ENCODE measurements at places on chromosomes 4 and X.

DNA sequence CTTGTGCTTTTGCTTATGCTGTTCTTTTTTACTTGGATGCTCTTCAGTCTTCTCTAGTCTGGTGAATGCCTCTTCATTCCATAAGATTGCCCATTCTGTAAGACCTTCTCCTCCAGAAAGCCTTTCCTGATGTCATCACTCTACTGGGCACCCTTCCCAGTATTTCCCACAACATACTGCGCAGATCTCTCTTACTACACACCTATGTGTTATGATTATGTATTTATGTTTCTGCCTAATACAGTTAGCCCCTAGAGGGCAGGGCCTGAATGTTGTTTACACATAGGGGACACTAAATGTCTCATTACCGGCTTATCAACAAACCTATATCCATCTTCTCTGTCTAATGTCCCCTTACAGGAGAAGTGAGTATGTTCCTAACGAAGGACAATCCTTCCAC is 21.1 kb downstream of the AIFM1 start:
- DNase-seq, result no peak

- DNase-seq, result no peak
Measured at GRCh38 chrX:20309806-20310205, 43.1 kb upstream of the RPS6KA3 start.

DNA sequence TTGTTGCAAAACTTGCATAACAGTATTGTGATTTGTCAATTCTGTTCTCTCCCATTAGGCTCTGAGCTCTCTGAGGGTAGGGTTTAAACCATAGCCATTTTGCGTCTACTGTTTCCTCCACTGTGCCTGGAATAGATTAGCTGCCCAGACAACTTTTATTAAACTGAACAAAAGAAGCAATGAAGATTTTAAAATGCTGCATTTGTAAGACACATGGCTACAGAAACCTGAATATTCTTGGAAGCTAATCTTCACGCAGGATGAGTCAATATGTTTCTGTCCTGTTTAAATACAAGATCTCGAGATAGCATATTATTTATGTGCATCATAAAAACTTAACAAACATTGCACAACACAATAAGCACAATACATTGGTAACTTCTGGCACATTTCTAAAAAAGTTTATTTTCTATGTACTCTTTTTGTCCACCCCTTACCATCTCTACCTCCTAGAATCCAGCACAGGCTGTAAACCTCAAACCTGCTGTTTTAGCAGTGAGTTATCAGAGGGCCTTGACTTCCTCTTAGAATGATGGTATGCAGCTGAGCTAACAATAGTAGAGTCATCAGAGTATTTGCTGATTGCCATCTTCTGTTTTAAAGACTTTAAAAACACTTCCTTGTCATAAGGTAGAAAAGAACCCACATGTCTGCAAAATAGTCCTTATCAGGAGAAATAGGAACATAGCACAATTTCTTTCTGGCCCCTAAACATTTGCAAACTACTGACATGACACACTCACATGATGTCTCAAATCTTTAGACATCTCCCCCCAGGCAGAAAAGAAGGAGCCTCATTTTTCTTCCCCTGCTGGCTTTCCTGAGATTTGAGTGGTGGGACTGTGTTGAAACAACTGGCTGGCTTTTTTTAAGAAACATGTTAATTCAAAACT is 10.6 kb upstream of the CCNG2 start:
- DNase-seq, result no peak

GRCh38 chrX:39309018-39309635 is 507.9 kb downstream of the MID1IP1 start:
- no peak for DNase-seq

GRCh38 chr4:108118505-108118904 is 50.2 kb downstream of the LEF1 start:
- DNase-seq, result no peak

- no peak for DNase-seq
Measured at GRCh38 chrX:38878641-38879340, 77.5 kb downstream of the MID1IP1 start.

DNA sequence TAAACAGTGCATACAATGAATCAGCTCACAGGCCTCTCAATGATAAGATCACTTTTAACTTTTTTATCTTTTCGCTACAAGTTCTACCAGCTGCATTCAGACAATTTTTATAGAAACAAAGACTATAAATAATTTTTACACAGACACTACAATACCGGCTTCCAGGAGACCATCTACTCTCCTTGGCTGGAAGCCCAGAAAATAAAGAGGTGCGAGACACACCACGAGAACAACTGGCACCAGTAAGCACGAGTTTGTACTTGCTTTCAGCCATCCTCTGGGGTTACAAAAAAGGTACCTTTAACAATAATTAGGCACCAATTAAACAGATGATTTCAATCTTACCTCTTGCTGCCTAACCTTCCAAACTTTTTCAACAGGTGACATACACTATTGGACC is 11.2 kb upstream of the PRDX4 start:
- DNase-seq, result no peak

- no peak for DNase-seq
Measured at GRCh38 chr4:100593935-100594334, 76.1 kb upstream of the EMCN start.

- no peak for DNase-seq
Measured at GRCh38 chr4:106048250-106048971, 153.1 kb downstream of the NPNT start.

DNA sequence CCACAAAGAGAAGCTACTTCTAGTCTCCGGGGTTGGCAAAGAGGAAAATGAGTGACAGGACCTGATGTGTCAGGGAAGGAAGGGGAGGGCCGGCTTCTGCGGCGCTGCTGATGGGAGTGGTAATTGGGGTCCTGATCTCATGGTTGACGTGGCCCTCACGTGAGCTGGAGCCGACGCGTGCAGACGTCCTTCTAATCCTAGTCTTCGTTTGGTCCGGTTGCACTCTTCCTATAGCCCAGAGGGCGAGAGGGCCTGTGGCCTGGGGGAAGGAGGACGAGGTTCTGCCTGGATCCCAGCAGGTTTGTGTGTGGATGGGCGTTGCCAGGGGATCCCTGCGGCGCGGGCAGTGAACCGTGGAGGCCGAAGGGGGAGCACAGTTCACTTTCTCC is at the start of gene ARMCX1:
Gene ARMCX1 (plus strand): TSS at position 186 of the 389 bp plus-strand sequence. CDS start 2,384 bp downstream, outside the sequence.
- DNase-seq, result no peak

DNA sequence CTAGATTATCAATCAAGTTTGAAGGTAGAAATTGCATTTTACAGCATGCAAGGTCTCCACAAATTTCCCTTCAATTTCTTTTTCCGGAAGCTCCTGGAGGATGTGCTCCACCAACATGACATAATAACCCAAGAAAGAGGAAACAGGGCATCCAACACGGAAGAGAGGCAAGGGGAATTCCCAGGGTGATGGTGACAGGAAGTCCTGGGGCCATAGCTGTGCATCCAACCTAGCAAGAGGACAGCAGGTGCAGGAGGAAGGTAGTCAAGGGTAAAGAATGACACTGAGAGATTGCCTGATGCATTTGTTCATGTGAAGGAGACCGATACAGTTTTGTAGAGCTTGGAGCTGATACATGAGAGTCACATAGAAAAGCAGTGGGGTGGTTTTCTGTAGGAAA is 115.7 kb upstream of the LSM6 start:
- DNase-seq, result no peak

- no peak for DNase-seq
Measured at GRCh38 chr4:112564706-112565270, 48.8 kb upstream of the NEUROG2 start.

GRCh38 chr4:95204873-95205272 is 343.9 kb downstream of the UNC5C start:
- no peak for DNase-seq

GRCh38 chr4:168071304-168071703 is 21.0 kb upstream of the ANXA10 start:
- no peak for DNase-seq

DNA sequence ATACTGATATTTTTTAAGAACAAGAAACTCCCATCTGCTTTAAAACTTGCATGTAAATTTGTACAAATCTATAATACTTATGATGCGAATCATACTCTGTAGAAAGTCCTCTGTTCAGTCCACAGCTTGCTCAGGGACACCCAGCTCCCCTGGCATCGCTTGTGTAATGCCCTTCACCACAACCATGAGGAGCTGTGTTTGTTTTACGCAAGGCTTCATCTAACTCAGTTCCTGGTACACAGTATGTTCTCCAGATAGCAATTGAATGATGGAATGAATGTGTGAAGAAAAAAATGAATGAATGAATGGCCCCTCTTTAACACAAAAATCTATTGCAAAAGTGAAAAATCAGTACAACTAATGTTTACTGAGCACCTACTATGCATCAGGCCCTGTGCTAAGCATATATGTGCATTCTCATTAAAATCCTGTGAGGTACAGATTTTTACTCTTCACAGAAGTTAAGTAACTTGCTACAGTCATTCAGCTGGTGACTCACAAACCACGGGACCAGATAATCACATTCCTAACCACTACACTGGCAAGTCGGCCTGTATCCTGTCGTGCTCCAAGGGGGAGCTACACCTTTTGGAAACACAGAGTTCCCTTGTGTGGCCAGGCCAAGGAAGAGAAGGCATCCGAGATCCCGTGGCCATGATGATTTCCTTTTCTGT is 58.7 kb upstream of the KDR start:
- DNase-seq, result no peak

GRCh38 chrX:71464968-71465367 is 67.9 kb upstream of the OGT start:
- no peak for DNase-seq

- DNase-seq, result no peak
Measured at GRCh38 chrX:145502670-145503069, 255.4 kb downstream of the SPANXN1 start.

DNA sequence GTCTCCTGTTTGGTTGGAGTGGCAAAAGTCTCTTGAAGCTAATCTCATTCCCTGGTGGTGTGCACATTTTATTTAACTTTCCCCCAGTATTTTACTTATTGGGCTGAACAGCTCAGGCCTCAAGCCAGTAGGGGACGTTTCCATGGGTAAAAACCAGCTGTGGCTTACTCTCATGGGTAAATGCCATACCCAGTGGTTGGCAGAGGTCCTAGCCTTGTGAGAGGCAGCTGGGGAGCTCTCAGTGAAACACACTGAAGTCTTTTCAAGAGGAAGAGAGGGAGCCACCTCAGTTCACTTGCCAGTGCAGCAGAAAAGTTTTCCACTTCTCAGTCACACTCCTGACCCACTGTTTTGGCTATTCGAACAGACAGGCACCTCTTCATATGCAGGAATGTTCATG is 1964.2 kb downstream of the ARAP2 start:
- no peak for DNase-seq

DNA sequence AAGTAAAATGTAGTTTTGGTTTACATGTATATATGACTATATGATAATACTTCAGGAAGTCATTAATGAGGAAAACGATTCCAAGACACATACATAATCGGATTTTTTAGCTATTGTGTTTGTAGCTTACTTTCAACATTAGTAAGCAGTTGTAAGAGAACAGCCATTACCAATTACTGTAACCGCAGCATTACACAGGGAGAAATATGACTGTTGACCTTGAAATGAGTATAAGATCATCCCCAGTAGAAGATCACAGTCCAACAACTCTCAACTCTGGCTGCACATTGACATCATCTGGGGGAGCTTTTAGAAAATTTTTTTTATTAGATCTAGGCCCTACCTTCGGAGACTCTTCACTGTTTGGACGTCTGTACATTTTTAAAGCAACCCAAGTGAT is 762.0 kb upstream of the MAGEB2 start:
- no peak for DNase-seq

- DNase-seq, result no peak
Measured at GRCh38 chrX:154602766-154603437, 16.2 kb downstream of the CTAG1B start.

DNA sequence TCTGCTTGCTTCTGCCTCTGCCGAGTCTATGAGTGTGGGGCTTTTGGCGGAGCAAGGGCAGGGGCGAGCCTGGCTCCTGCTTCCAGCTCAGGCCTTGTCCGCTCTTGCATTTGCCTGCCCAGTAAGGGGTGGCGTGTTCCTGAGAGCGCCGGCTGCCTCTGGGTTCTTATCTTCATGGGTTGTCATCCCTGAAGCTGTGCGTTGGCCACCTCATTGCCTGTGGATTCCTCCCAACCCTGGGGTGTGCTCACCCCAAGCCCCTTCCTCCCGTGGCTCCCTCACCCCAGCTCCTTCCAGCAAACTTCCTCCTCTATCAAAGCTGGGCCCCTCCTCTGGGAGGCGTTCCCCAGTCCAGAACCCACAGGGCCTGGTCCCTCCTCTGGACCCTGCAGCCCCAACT is 17.5 kb downstream of the SH3BP2 start:
- DNase-seq, result no peak

DNA sequence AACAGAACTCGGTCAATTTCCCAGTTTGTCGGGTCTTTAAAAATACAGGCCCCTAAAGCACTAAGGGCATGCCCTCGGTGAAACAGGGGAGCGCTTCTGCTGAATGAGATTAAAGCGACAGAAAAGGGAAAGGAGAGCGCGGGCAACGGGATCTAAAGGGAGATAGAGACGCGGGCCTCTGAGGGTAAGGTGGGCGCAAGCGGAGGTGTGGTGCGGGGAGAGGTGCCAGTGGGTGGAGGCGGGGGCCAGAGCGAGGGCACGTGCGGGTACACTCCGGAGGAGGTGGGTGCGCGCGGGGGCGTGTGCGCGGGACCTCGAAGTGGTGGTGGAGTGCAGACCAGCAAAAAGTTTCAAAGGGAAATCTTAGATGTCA is 787 bp upstream of the TET2 start:
- no peak for DNase-seq

DNA sequence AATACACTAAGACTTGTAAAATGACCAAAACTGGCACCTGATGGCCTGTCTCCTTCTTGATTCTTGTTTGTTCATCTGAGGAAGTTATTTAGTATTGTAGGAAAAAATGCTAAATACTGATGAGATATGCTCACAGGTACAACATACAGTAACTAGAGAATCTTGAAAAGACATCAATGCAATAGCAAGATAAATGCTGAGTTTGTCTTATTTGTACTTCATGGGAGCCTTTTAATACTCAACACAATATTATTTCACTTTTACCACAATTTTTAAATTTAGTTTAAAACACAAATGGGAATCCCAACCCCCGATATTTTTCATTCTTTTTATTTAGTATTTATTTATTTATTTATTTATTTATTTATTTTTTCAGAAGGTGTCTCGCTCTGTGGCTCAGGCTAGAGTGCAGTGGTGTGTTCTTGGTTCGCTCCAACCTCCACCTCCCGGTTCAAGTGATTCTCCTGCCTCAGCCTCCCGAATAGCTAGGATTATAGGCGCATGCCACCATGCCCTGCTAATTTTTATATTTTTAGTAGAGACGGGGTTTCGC is 12.1 kb downstream of the HHIP start:
- no peak for DNase-seq

DNA sequence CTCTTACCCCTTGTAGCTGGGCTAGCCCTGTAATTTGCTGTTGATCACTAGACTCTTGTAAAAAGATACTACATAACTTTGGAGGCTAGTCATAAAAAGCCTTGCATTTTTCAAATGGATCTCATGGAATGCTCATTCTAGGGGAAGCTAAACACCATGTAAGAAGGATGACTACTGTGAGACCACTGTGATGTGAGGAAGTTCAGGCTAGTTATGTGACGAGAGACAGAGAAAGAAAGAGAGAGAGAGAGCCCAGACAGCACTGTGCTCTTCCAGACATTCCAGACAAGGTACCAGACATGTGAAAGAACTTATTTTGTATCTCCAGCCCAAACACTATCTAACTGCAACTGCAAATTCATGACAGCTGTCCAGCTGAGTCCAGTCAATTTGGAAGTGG is 404.6 kb upstream of the PITX2 start:
- DNase-seq, result no peak

GRCh38 chr4:76238701-76239100 is 12.8 kb upstream of the FAM47E start:
- no peak for DNase-seq

GRCh38 chr4:100147198-100147597 is 43.1 kb downstream of the DDIT4L start:
- DNase-seq, result no peak
